Activated CD8-positive, alpha-beta memory T cell treated with anti-CD3 and anti-CD28 coated beads for 1 hour (primary cell): ENCODE measurements at places on chromosomes 2 and 18.

DNA sequence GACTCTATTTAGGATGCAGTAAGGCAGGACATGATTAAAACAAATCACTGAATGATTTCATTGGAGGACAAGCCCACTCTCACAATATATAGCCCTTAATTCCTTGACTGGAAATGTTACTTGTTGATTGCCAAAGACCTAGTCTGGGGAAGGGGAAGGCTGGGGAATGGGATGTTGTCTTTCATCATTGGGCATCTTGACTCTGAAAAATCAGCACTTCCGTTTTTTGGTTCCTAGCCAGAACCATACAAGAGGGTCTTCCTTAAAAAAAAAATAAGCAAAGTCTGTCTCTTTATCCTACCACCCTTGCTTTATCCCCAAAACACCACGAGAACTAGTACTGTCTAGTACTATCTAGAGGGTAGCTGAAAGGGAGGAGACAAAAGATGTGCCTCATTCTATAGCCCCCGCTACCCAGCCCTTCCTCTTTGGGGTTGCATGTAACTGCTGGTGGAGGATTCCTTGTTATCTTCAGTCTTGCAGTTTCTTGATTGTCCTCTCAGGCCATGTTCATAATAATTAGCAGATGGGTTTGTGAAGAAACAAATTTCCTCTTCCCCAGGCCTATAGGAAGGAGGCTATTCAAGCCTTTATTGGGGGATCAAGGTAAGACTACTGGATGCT, 55.8 kb downstream of the NEMP2 start:
- no peak for DNase-seq

- DNase-seq = no peak
Measured at GRCh38 chr2:171702781-171703556, 15.7 kb downstream of the DYNC1I2 start.

DNA sequence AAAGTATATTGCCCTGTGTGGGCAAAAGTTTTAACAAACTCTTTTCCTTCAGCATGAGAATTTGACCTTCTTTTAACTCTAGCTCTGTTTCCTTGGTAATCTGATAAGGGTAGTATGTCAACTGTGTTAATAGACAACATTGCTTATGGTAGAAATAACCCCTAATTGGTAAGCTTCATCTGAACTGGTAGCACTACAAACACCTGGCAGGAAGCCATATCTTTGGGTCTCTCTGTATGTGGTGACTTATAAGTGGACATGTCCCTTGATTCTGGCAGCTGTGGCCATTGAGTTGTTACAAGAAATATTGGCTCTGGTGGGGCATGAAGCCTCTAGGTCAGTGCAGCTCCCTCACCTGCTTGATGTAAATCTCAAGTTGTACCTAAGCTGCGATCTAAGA, 46.9 kb downstream of the MBD5 start:
- no peak for DNase-seq

DNA sequence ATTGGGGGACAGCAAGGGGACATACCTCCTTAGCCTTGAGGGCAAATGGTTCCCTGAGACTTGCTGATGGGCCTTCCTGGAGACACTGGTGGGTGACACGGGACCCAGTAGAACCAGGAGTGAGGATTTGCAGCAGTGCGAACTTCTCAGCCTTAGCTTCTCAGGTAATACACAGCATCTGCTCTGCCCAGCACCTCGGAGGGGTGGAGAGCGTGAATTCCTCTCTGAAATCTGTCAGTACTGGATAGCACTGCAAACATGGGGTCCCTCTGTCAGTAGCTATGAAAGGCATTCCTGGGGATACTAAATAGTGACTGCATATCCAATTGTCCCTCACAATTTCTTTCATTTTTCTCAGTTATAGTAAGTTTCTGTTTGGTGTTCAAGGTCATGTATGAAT, 151.7 kb downstream of the GBX2 start:
- no peak for DNase-seq

DNA sequence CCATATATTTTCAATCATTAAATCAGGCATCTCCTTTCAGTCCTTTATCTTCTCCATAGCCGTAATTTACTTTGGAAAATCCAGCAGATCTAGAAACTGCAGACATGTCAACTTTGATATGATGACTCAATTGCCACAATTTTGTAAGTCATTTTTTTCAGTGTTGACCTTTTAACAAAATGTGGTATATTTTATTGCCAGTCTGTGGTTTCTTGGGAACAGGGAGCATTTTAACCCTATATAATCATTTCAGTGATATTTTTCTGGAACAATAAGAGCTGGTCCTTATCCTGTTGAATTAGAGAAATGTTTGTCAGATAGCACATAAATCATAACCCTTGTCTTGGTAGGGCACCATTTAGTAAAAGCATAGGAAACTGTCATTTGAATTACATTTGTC, 90.9 kb upstream of the UBXN4 start:
- no peak for DNase-seq

- DNase-seq = no peak
Measured at GRCh38 chr2:26184121-26184520, 11.2 kb downstream of the GAREM2 start.

DNA sequence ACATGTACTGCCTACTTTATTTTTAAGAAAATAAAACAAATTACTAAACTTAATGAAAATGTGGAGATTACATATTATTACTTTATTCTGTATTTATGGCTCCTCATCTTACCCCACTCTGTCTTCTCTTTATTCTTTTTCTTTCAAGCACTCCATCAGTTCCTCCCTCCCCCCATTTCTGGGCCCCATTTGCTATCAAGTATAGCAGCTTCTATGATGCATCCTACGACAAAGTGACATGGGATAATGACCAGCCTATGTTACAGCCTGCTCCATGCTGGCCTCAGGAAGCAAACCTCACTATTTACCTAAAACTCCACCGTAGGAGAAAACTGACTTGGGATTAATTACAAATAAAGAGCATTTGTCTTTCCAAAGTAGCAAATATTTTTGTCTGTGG, 58.8 kb downstream of the RND3 start:
- no peak for DNase-seq

DNA sequence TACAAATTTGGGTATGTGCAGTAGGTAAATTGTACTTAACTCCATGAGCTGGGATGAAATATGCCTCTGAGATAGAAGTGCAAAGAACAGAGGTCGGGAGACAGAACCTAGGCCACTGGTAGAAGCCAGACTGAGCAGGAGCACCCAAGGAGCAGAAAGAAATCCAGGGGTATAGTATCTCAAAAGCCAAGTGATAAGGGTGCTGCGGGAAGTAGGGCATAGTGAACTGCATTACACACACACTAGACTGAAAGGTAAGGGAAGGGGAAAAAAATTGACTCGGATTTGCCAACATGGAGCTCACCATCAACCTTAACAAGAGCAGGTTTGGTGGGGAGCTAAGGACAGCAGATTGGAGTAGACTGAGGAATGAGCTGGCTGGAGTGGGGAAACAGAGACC, 89.3 kb upstream of the TMEM247 start:
- no peak for DNase-seq

DNA sequence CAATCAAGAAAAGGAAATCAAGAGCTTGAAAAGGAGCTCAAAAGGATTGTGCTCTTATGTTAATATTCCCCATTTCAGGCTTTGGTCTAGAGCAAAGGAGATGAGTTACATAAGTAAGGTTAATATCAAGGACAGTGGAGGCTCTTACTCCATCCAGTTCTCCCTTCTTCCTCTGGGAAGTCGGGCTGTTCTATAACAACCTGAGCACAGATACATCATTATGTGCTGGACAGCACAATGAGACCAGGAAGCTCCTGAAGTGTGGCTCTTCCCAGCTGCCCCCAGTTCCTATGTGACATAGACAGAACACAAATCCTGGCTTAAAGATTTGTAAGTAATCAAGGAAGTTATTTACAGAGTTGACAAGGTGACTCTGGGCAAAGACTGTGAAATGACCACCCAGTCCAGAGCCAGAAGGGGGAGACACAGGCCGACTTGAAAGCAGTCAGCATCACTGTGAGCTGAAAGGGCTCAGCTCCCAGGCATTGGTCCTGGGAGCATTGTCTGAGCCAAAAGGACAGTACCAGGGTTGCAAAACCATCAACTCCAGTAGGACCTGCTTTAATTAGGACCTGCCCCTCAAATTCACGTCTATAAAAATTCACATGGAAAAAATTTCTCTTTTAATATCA, 917.6 kb upstream of the ACVR2A start:
- no peak for DNase-seq

- DNase-seq = no peak
Measured at GRCh38 chr18:52861558-52861957, 521.6 kb downstream of the DCC start.

GRCh38 chr18:43277164-43277600, at the start of gene SYT4:
SYT4 (minus strand) TSS chr18:43277490; CDS start chr18:43277281, 209 bp downstream.
- no peak for DNase-seq

- no peak for DNase-seq
Measured at GRCh38 chr18:54983041-54983686, 23.9 kb upstream of the CCDC68 start.

GRCh38 chr2:21966139-21966538, 842.4 kb downstream of the TDRD15 start:
- no peak for DNase-seq

DNA sequence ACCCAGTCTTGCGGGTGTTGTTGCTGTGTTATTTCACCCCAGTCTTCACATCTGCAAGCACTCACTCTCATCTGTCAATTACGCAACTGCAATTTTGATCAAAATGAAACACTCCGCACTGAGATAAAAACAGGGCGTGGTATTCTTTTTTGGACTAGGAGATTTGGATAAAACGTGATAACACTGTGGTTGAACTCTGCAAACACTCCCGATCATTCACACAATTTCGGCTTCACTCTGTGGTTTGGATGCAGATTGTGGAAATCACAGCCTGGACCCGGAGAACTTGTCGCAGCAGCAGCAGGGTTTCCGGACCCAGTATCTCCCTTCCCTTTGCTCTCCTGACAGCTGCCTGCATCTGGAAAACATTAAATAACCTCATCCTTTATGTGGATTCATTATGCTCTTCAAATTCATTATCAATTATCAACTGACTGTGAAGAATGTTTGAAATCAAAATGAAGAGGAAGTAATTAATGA, 49.4 kb upstream of the APCDD1 start:
- DNase-seq = no peak

DNA sequence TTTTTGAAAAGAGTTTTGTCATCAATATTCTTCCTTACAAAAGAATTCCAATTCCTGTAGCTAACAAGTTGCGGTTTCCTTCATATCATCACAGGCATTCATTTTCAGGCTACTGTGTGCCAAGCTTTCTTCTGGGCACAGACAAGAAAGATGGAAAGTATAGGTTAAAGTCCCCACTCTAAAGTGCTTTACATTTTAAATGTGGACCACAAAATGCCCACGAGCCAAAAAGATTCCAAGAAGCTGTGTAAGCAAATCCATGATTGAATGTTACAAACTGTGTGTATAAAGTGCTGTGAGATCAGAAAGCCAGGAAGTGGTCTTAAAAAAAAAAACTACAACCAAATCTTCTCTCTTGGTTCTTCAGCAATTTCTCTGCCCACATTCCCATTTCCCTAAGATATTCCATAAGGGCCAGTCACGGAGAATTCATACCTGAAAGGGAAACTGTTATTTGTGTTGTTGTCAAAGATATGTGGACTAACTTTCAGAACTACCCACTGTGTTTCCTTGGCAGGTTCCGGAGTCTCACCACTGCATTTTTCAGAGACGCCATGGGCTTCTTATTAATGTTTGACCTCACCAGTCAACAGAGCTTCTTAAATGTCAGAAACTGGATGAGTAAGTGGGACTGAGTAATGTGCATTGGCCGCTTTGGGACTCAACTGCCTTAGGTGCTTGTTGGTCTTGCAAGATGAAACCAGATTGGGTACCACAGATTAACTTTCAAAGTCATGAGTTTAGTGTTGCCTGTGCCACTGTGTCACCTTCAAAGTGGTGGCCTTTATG, 55.7 kb downstream of the RAB27B start:
- no peak for DNase-seq

GRCh38 chr18:25713103-25713502, 361.1 kb upstream of the ZNF521 start:
- no peak for DNase-seq

GRCh38 chr2:130365075-130365474, 9.2 kb downstream of the PTPN18 start:
- DNase-seq = no peak

DNA sequence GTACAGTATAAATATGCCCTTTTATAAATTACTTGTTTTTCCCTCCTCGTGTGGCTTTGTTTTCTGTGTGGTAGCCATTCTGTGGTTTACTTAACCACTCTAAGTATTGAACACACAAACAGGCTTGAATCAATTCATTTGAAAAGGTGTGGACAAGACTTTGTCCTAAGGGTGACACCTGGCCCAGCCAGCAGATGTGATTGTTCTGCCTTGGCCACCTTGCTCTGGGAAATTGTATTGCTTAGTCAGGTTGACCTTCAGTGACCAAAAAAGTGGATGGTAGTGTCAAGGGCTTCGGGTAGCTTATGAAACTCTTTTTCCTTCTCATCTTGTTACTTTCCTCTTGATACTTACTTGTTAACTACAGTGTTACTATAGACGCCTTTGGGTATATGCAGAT, 61.9 kb downstream of the DGKD start:
- no peak for DNase-seq

- no peak for DNase-seq
Measured at GRCh38 chr2:43152186-43152585, 74.2 kb downstream of the ZFP36L2 start.

DNA sequence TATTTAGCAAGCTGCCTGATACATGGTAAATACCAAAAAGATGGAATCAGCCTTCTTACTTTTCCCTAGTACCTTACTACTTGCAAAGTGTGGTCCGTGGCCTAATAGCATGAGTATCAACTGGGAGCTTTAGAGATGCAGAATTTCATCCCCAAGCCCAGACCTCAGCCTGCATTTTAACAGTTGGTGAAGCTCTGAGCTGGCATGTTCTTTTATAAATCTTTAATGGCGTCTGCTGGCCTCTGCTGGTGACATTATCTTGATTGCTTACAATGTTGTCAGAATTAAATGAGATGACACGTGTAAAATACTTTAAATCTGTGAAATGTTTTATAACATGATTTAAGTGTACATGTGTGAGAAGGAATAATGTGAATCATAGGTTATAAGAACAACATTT, 115.1 kb upstream of the NOSTRIN start:
- no peak for DNase-seq

DNA sequence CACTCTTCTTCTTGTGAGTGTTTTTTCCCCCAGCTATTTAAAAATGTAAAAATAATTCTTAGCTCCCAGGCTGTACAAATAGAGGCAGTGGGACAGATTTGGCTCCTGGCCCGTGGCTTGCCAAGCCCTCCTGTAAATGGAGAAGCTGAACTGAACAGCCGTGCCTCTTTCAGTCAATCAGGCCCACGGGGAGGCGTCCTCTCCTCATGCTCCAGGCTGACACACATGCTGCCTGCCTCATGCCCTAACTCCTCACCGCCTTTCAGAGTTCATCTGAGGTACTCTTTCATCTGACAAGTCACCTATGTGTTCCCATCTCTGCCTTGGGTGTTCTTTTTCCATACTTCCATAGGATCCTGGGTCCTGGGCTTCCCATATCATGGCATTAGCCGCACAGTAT, 58.9 kb downstream of the BMP10 start:
- no peak for DNase-seq

GRCh38 chr2:127079358-127079920, 27.5 kb downstream of the BIN1 start:
- DNase-seq = no peak

GRCh38 chr18:44410740-44411139, 269.9 kb upstream of the SETBP1 start:
- no peak for DNase-seq
